ENCODE measurements at places on chromosomes 5 and 9.

DNA sequence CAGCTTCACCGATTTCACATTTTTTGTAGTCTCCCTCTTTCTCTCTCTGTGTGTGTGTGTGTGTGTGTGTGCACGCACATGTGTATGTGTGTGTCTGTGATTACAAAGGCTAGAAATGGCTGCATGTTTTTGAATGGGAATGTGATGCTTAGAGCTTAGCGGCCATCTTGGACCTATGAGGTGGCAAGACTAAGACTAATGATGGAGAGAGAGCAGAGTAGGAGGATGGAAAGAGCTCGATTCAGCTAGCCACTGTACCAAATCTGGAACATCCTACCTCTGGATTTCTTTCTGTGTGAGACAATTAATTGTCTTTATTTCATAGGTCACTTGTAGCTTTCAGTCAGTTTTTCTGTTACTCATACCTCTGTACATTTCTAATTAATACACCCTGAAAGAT, 205.1 kb downstream of the PCSK1 start:
- DNase-seq = no peak

DNA sequence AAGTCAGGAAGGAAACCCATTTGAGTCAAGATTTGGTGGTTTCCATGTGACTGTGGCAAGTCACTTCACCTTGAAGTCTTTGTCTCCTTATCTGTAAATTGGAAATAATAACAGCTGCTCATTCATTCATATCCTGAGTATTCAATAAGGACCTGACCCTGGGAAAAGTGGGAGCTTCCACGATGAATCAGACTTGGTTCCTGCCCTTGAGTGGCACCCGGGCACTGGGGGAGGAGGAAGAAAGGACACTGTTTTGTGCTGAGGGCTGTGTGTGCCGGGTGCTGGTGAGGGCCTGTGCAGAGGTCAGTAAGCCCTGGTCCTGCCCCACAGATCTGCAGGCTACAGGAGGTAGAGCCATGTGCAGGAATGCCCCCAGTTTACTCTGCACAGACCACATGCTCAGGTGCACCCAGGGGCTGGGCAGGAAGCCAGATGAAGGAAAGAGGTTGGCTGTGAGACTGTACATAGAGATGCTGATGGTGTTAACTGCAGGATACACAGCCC, 6.8 kb downstream of the NDST1 start:
- DNase-seq = no peak

GRCh38 chr5:174801798-174802197, 77.4 kb downstream of the MSX2 start:
- DNase-seq = no peak

GRCh38 chr5:74360535-74361210, 279.9 kb downstream of the ENC1 start:
- DNase-seq = peak; percentile 49

- no peak for DNase-seq
Observed at GRCh38 chr5:165139262-165139661, 1633.8 kb downstream of the MAT2B start.

- DNase-seq = no peak
Observed at GRCh38 chr9:72485821-72486593, 35.4 kb upstream of the TMC1 start.

GRCh38 chr5:172106511-172107356, 81.3 kb downstream of the STK10 start:
- DNase-seq = peak; percentile 84

DNA sequence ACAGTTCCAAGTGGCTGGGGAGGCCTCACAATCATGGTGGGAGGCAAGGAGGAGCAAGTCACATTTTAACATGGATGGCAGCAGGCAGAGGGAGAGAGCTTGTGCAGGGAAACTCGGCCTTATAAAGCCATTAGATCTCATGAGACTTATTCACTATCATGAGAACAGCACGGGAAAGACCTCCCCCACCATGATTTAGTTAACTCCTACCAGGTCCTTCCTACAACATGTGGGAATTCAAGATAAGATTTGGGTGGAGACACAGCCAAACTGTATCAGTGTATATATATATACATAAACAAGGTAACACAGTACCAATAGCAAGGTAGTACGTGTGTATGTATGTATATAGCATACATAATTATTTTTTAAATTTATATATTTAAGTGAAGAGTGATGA, 50.9 kb downstream of the NFX1 start:
- no peak for DNase-seq

GRCh38 chr9:82031538-82032280, 43.1 kb downstream of the SPATA31D1 start:
- no peak for DNase-seq

DNA sequence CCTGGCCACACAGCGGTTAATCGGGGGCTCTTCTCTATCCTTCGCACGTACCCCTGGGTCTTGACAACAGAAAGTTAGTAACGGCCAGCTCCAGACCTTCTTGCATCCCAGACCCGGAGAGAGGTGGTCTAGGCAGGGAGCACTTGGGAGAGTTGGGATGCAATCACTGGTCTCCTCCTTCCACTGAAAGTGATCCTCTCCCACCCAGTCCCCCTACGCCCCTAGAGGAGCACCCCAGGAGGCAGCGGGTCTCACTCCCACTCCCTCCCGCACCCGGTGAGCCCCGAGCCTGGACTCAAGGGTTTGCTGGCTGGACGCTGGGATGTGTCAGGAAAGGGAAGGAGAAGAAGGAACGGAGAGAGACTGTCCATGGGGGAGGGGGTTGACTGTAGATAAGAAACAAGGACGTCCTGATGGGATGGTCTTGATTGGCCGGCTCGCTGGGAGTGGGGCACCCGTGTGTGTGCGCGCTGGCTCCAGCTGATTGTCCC, 2.0 kb downstream of the RORB start:
- DNase-seq = no peak

- DNase-seq = no peak
Observed at GRCh38 chr5:88785746-88786565, 97.0 kb downstream of the MEF2C start.

DNA sequence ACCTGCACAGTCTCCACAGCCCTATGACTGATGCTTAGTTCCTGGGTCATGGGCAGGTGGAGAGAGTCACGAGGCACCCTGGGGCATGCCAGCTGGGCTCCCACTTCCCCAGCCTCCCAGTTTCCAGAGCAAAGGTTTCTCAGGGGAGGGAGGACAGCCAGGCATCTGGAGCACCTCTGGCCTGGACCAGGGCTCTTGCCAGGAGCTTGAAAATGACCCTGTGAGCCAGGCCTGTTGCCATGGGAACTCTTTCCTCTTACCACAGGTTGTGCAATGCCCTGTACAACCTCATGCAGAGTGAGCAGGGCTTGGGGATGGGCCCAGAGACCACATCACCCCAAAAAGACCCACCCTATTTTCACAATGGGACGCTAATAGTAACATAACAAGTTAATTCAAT, 113.1 kb downstream of the PSD2 start:
- DNase-seq = no peak

GRCh38 chr9:98159301-98159700, 33.1 kb downstream of the CORO2A start:
- DNase-seq = no peak

- no peak for DNase-seq
Observed at GRCh38 chr9:117548556-117548955, 133.7 kb upstream of the ASTN2 start.

DNA sequence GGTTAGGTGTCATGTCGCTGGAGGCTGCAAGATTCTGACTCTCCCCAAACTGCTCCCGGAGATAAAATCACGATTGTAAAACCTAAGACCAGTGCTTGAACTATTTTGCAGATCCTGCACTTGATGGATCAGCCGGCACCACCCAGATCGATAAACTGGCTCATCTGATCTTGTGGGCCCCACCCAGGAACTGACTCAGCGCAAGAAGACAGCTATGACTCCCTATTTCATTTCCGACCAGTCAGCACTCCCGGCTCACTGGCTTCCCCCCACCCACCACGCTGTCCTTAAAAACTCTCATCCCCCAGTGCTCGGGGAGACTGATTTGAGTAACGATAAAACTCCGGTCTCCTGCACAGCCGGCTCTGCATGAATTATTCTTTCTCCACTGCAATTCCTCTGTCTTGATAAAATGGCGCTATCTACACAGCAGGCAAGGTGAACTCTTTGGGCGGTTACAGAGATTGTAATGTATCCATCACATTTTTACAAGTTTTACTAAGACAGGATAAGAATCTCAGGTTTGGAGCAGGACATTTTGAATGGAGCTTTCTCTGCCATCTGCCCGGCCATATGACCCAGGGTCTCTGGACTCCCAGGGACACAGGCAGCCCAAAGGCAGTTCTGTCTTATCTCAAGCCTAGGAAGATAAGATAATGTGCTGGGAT, 10.6 kb upstream of the PPP1R26 start:
- no peak for DNase-seq

DNA sequence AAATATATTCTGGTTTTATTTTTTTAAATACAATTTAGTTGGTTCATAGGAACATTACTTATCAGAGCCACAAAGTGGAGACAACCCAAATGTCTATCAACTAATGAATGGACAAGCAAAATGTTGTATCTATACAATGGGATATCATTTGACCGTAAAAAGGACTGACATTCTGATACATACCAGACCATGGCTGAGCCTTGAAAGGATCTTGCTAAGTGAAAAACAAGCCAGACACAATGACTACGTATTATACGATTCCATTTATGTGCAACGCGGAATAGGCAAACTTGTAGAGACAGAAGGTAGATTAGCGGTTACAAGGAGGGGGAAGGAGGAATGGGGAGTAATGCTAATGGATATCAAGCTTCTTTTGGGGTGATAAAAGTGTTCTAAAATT, 621.6 kb downstream of the BNC2 start:
- DNase-seq = no peak

DNA sequence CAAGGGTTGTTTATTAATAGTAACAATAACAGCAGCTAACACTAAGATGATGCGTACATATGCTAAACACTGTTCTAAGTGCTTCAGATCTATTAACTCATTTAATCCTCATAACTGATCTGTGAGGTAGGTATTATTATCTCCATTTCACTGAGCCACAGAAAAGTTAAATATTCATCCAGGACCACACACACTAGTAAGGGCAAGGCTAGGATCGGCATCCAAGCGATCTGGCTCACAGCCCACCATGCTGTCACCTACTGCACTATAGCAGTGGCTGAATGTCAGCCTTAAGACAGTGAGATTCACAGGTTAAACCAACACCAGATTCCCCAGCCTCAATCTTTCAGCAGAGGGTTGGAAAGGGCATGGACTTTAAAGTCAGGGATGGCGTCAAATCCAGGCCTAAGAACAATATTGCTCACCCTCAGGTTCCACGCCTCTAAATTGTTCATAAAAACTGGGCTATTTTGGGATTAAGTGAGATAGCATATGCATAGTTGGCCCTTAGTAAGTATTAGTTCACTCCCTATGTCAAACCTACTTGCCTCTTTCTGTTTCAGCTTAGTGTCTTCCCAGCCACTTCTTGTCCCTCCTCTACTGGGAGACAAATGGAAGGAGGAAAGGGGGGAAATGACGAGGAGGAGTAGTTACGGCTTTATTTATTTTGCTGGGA, 150.8 kb downstream of the MAPKAP1 start:
- DNase-seq = no peak

GRCh38 chr9:132381966-132382541, 24.6 kb downstream of the TTF1 start:
- DNase-seq = no peak

GRCh38 chr5:14591548-14591947, 10.0 kb downstream of the OTULINL start:
- no peak for DNase-seq
